Stimulated activated CD8-positive, alpha-beta memory T cell treated with anti-CD3 and anti-CD28 coated beads, Interleukin-7, amount 100 ng/mL, for 24 hours (primary cell): ENCODE measurements at places on chromosomes 2 and 18.

- DNase-seq: no peak
Measured at GRCh38 chr2:136225950-136226835, 108.2 kb upstream of the CXCR4 start.

- DNase-seq: no peak
Measured at GRCh38 chr2:203691149-203691548, 15.3 kb upstream of the CD28 start.

- no peak for DNase-seq
Measured at GRCh38 chr18:76055025-76055424, 440.0 kb downstream of the ZNF516 start.

DNA sequence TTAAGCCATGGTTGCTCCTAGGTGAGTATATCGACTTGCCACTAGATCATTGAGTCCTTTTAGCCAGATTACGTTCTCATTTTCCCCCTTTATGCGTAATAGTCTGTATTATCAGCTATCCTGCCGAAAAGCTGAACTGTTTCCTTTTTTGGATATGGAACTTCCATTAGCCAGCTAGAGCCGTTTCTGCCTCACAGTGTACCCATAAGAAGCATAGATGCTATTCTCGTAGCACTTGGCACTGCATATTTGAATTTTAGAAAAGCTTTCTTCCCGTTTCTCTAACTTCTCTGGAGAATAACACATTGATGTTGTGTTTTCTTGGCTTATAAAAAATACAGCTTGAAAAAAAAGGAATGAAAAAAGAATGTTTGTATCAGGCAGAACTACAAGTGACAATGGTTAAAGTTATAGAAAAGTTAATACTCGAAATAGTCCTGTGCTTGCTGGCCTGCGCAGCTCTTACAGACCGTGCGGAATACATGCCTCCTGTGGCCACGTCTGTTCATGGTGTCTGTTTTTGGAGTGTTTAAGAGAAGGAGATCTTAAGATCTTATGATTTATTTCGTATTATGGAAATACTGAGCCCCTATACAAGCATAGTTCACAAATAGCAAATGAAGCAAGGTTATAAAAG lies 710 bp downstream of the DUSP19 start:
- no peak for DNase-seq

- no peak for DNase-seq
Measured at GRCh38 chr2:212766921-212767320, 228.3 kb upstream of the ERBB4 start.

DNA sequence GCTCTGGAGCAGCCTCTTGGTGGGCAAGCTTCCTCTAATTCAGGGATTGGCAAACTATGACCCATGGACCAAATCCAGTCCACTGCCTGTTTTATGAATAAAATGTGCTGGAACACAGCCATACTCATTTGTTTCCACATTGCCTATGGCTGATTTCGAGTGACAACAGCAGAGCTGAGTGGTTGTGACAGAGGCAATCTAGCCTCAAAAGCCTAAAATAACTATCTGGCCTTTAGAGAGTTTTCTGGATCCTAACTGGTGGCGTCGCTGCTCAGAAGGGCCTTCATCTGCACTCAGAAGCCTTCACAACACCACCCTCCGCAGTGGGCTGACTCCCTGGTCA lies 147.1 kb downstream of the CCBE1 start:
- no peak for DNase-seq

GRCh38 chr2:195561116-195561921 lies 95.7 kb upstream of the SLC39A10 start:
- DNase-seq: no peak

DNA sequence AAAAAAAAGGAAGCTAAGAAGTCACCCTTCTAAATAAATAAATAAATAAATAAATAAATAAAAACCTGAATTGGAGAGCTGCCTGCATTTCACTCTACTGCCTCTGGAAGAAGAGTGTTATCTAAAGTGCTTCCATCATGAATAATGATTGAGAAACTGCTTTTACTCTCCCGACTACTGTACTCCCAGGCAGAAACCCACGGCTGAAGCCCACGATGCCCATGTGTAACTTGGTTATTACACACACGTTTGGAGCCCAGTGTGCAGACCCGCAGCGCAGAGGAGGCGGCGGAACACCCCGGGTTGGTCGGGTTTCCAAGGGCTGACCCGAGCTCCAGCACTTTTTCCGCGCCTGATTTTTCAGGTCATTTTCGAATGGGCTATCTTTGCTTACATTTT lies 697 bp upstream of the SPATS2L start:
- no peak for DNase-seq

DNA sequence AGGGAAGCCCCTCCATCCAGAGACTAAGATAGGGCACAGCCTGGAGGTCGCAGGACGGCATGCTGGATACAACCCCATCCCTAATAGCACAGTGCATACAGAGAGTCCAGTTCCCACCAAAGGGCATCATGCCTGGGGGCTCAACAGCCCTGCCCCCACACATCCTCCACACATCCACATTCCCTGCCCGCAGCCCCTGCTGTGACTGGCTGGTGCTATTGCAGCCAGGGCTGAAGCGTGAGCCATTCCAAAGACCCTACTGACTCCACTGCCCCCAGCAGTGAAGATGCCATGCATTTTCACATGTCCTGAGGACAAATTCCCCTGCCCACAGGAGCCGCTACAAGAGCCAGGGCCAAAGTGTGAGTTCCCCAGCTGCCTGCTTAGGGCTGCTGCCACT lies 641.6 kb downstream of the METTL4 start:
- no peak for DNase-seq

GRCh38 chr2:99403084-99403483 lies 65.9 kb downstream of the EIF5B start:
- no peak for DNase-seq

DNA sequence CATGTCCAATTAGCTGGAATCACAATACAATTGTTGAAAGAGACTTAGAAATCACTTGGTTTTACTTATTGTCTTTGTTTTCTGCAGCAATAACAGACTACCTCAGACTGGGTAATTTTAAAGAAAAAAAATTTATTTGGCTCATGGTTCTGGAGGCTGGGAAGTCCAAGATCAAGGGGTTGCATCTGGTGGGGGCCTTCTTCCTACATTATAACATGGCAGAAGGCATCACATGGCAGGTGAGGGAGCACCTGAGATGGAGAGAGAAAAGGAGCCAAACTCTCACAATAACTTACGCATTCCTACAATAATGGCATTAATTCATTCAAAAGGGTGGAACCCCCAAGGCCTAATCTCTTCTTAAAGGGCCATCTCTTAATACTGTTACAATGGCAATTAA lies 37.5 kb upstream of the KLHL14 start:
- DNase-seq: no peak

DNA sequence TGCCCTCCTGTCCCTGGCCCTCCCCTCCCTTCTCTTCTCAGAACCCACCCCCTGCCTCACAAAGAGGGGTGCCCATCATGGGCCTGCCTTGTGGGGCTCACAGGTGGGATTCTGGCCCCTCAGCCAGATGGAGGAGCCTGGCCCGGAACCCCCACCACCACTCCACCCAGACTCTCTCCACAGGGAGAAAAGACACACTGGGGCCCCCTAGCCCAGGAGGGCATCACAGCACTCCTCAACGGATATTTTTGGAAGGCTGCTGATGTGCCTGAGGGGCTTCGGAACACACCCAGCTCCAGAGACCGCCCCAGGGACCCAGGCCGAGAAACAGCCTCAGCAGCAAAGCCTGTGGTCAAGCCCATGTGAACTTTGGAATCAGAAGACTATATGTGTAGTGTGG lies 9.9 kb downstream of the KCNIP3 start:
- no peak for DNase-seq

DNA sequence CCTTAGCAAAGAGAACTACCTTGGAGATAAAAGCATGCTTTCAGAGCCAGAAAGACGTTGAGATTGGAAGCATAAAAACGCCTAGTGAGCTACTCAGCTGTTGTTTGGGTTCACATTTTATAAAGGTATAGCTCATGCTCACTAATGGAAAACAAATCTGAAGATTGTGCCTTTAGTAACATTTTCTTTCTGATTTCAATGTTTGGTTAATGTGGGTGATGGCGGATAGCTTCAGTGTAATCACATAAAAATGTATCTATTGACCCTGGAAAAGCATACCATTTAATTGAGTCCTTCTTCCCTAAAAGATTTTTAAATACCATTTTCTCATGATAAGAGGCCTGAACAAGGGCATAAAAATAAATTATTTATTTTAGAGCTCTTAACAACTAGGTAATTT lies 73.4 kb downstream of the DTNA start:
- no peak for DNase-seq

DNA sequence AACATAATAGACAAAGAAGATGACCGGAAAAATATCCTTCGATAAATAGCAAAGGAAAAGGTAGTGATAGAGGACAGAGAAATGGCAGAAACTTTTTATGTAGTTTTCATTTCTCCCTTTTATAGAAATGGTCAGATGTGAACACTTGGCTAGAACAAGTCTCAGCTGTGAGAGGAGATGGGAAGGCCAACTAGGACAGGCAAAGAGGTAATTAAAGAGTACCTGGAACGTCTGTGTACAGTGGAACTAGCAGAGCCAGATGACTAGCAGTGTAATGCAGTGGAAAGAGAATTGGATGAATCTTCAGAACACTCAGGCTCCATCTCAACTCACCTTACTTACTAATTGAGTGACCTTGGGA lies 69.2 kb downstream of the NABP1 start:
- DNase-seq: no peak

- DNase-seq: no peak
Measured at GRCh38 chr18:12257996-12258718, 4.0 kb downstream of the CIDEA start.

DNA sequence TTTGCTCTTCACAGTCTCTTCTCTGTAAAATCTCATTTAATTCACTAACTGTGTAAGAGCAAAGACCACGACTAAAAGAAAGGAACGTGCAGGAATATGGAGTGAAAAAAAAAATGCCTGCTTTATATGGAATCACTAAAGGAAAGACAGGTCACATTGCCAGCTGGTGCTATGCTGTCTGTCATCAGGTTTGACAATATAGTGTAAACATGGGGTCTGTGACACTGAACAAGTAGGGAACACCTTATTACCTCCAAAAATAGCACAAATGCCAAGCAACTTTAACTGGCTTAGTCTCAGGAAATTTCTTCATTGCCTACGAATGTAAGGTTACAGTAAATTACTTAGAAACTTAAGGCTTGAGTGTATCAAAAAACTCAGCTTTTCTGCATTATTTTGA lies 364.5 kb upstream of the LINC00305 start:
- no peak for DNase-seq

GRCh38 chr2:185372188-185372587 lies 366.4 kb upstream of the FSIP2 start:
- DNase-seq: no peak

GRCh38 chr2:36597003-36597531 lies 901 bp downstream of the FEZ2 start:
- DNase-seq: no peak

GRCh38 chr2:1702186-1702565 lies 42.1 kb downstream of the PXDN start:
- no peak for DNase-seq

GRCh38 chr2:40357667-40358066 lies 94.2 kb downstream of the SLC8A1 start:
- no peak for DNase-seq

GRCh38 chr2:143068094-143068493 lies 61.1 kb upstream of the ARHGAP15 start:
- DNase-seq: no peak

DNA sequence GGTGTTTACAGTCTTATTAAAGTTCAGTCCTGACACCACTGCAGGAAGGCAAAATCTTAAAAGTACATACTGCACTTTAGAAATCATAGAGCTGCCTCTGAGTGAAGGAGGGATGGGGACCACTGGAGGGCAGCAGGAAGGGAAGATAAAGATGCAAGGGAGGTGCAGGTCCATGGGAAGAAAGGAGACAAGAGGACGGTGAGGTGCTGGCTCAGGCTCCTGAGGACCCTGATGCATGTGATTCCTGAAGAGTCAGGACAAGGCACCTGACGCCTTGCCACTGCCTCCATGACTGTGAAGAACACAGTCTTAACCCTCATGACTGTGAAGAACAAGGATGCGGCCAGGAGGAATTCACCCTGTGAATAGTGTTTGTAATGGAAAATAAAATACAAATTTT lies 116.2 kb upstream of the NPAS2 start:
- DNase-seq: no peak

GRCh38 chr18:2882201-2882600 lies 35.4 kb downstream of the EMILIN2 start:
- no peak for DNase-seq

GRCh38 chr2:134257509-134257908 lies 3.6 kb downstream of the MGAT5 start:
- no peak for DNase-seq

GRCh38 chr2:181605889-181606837 lies 50.7 kb downstream of the CERKL start:
- no peak for DNase-seq

DNA sequence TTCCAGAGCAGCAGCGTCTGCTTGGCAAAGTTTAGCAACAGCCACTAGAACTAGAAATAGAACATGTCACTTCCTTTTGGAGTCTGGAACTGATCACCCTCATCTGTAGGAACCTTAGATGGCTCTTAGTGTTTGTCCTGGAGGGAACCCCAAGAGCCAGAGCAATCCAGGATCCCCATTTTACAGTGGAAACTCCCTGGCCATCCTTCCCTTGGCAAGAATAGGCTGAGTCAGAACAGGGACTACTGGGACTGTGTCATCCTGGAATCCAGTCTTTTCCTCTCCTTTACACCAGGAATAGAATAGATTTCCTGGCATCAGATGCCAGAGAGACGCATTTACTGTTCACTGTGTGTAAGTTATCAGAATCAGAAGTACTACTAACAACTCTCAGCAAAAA lies 33.2 kb upstream of the GRHL1 start:
- no peak for DNase-seq

- DNase-seq: peak; percentile 79
Measured at GRCh38 chr18:13562494-13563029, 163.8 kb downstream of the FAM210A start.

GRCh38 chr2:217001740-217002139 lies 141.9 kb upstream of the TNP1 start:
- no peak for DNase-seq

GRCh38 chr2:238509151-238509835 lies 82.6 kb downstream of the ASB1 start:
- no peak for DNase-seq

GRCh38 chr2:231321021-231321420 lies 74.5 kb upstream of the B3GNT7 start:
- no peak for DNase-seq

DNA sequence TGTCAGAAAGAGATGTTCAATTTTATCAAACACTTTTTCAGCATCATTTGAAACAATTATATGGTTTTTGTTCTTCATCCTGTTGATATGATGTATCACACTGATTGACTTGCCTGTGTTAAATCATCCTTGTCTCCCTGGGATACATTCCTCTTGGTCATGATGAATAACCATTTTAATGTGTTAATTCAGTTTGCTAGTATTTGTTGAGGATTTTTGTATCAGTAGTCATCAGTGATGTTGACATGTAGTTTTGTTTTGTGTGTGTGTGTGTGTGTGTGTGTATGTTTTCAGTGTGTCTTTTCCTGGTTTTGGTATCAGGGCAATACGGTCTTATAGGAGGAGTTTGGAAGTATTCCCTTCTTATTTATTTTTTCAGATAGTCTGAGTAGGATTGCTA lies 325.4 kb downstream of the ZNF804A start:
- no peak for DNase-seq

GRCh38 chr2:236698016-236698627 lies 128.5 kb downstream of the ACKR3 start:
- no peak for DNase-seq
